ENCODE measurements at places on chromosomes 6 and 20.

DNA sequence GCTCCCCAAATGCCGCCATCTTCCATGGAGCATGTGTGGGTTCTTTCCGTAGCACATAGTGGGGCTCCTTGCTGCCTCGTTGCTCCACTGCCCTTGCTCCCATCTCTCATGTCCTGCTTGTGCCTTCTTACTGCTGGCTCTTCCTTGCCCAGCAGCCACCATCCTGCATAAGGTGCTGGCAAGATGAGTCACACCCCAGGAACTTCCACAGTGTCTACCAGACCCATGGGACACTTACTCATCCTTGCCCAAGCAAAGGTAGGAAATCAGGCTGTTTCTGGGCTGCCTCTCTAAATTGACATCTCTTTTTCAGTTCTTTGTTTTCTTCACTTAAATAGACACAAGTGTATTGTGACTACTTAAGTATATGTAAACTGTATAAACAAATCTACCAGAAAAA lies 39.4 kb upstream of the RGS17 start:
- DNase-seq = no peak

GRCh38 chr6:3022765-3023662 lies 23.3 kb downstream of the NQO2 start:
- DNase-seq = no peak

DNA sequence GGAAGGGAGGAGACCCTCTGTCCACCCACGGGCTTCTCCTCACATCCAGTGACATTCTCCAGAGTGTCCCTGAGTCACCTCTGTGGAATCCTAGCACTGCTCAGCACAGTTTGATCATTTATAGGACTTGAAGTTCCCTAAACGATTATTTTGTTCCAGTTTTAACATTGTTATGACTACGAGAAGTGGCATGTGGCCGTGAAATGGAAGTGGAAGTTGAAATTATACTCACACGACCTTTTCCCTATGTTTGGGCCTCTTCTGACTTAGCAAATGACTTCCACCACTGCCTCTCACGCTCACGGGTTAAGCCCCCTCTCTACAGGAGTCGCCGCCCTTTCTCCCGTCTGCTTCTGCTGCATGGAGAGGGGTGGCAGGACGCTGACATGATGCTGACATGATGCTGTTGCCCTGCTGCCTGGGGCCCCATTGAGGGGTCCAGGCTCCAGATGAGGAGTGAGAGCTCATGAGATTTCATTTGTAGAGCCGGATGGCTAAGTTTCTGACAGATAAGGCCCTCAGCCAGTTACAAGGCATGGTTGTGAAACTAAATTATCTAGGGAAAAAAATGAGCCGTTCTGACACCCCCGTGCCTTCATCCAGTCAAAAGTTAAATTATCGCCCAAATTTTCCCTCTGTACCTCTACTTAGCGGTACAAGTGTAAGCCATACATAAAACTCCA lies 153.6 kb upstream of the UST start:
- DNase-seq = no peak

DNA sequence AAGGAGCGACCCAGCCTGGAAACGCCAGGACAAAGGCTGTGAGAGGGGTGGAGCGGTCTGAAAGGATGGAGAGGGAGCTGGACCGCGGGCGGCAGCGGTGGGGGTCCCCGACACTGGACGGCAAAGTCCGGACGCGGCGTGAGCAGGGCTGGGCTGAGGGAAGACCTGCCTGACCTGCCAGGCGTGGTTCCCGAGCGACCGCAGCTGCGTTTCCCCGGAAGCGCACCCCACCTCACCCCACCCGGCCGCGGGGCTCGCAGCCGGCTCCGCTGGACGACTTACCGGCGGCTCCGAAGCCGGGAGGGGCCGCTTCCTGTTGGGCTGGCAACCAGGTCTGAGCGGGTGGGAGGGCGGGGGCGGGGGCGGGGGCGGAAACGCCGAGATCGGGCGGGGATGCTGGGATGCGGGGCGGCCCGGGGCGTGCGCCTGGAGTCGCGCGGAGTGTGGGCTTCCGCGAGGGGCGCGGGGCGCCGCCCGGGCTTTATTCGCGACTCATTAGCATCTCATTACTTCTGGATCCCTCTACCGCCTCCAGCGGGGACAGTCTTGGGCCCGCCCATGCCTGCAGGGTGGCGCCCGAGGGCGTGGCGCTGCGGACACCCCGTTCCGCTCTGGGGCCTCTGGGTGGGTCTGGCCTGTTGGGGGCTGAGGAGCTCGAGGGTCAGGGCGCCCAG lies at the start of gene MICAL1:
Gene MICAL1 (minus strand): TSS at position 336 of the 674 bp plus-strand sequence. CDS start 1,576 bp downstream, outside the sequence.
- peak; percentile 56 for DNase-seq

DNA sequence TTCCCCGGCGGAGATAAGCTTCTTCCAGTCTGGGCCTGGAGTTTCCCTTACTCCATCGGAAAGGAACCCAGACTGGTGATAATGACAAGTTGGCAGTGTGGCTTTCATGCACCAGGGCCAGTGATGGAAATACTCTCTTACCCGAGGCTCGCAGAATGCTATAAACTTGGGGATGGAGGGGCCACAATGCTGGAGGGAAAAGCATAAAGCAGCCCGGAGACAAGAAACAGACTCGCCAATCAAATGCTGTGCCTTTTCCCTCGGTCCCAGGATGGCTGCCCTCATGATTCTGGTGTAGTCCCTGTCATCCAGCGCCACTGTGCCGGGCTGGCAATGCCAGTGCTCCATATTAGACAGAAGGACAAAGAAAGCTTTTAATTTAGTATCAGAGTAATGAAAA lies 325.6 kb downstream of the THBS2 start:
- no peak for DNase-seq

DNA sequence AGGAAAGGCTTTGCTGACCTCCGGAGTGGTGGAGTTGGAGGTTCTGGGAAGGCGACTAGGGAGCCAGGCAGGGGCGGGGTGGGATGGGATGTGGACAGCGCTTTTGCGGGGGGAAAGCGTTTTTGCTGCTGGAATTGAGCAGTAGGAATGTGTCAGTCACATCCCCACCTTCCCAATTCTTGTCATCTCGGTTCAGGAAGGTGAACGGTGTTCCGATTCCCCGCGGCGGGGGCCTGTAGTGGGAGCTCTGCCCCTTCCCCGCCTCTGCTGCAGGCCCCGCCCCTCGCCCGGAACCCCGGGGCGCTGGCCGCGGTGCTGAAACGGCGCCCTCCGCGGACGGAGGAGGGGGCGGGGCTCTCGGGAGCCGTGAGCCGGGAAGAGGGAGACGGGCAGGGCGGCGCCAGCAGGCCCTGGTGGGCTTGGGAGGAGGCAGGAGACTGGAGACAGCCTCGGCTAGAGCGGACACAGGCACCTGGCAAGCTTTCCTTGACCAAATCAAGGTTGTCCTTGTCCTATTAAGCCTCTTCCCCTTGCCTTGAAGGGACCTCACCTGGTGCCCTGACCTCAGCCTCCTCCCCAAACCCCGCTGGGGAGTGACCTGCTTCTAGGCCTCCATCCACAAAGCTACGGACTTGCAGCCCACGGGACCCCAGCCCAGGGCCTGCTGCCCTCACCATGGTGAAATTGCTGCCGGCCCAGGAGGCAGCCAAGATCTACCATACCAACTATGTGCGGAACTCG lies at the start of gene LHFPL5:
Gene LHFPL5 (plus strand): TSS at position 357 of the 741 bp plus-strand sequence. CDS start 319 bp downstream, at position 676.
- DNase-seq = no peak

GRCh38 chr6:85469276-85470022 lies 19.6 kb downstream of the NT5E start:
- DNase-seq = no peak

DNA sequence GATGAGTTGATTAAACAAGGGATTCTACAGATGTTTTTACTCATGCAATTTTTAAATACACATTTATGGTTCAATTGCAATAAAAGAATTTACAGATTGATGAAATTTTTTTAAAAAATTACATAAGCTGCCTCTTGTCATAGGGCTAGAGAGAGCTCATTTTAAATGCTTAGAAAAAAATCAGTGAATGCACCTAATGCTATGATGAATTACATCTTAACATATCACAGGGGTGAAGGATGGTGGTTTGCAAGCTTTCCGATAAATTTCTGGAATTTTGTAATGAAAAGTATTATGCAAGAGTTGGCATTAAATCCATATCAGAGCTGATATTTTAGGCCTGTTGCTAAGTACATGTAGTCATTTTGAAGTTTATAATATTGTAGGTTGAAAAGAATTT lies 29.6 kb downstream of the DSE start:
- DNase-seq = no peak

DNA sequence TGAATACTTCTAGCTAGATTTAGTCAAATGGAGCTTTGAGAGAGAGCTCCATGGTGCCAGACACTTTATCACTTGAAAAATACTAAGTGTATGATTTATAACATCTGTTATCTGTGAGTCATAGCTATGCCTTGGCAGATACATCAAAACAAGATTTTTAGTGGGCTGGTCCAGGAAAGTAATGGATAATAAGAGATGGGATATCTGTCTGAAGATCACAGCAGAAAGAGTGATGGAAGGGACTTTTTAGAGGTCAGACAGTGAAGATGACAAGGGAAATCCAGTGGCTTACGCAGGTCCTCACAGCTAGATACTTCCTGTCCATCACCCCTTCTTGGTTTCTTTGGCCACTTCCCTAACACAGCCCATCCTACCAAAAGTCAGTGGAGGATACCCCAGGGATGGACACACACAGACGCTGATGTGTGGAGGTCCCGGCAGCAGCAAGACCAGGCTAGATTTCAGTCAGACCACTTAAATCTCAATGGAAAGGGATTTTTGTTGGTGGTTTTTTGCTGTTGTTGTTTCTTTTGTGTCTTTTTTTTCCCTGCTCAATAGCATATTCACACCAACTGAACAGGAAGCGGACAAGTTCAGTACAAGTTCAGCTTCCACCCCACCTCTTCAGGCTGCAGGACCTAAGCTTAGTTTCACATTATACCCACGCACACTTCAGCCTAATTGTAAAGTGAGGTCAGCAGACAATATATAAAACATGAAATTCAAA lies 209.3 kb downstream of the ALDH8A1 start:
- DNase-seq = peak; percentile 55

DNA sequence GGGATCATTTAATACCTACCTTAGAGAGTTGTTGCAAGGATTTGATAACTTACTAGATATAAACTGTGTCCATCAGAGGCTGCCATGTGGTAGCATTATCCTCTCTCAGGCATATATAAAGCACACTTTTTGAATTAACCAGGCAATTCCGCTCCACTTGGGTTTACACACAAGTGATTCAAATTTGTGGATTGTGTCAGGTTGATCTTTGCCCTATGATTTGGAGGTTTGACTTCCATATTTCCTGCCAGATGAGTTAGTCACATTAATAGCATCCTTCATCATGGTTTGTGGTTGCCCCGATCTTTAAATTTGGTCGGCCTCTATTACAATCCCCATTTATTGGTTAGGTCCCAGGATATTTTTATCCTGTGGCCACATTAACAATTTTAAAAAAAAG lies 44.8 kb upstream of the CTAGE9 start:
- DNase-seq = no peak

DNA sequence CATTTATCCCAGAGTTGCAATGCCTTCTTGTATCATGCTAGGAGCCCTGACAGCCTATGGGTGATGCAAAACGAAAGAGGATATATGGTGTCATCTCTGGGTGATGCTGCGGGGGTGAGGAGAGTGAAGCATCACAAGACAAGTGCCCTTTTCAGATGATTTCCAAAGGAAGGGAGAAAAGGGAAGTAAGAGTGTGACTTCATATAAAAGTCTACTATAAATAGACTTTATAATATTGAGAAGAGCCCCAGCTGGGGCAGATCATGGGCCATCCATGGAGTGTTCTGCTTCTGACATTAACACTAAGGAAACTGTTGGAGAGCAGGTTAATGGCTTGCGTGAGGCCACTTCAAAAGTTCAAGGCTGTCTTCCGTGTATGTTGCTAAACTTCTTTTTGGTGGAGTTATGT lies 4.4 kb downstream of the CD83 start:
- no peak for DNase-seq

- DNase-seq = no peak
Measured at GRCh38 chr6:138719744-138720143, 53.8 kb upstream of the CCDC28A start.

DNA sequence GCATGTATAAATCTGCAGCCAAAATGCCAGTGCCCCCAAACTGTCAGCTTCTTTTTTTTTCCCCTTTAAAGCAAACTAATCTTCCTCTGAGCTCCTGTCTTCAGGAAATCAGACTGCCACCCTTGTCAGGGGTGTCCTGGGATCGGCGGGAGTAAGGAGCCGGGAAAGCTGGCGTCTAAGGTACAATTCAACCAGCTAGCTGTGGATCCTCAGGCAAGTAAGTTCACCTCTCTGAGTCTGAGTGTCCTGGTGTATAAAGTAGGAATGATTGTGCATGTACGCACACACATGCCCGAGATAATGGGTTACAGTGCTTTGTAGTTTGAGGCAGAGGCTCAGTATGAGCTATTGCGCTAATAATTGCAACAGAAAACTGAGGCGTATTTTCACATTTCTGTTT lies 98.3 kb downstream of the ANKRD60 start:
- DNase-seq = no peak

- DNase-seq = no peak
Measured at GRCh38 chr20:56417911-56418310, 5.9 kb downstream of the CASS4 start.

DNA sequence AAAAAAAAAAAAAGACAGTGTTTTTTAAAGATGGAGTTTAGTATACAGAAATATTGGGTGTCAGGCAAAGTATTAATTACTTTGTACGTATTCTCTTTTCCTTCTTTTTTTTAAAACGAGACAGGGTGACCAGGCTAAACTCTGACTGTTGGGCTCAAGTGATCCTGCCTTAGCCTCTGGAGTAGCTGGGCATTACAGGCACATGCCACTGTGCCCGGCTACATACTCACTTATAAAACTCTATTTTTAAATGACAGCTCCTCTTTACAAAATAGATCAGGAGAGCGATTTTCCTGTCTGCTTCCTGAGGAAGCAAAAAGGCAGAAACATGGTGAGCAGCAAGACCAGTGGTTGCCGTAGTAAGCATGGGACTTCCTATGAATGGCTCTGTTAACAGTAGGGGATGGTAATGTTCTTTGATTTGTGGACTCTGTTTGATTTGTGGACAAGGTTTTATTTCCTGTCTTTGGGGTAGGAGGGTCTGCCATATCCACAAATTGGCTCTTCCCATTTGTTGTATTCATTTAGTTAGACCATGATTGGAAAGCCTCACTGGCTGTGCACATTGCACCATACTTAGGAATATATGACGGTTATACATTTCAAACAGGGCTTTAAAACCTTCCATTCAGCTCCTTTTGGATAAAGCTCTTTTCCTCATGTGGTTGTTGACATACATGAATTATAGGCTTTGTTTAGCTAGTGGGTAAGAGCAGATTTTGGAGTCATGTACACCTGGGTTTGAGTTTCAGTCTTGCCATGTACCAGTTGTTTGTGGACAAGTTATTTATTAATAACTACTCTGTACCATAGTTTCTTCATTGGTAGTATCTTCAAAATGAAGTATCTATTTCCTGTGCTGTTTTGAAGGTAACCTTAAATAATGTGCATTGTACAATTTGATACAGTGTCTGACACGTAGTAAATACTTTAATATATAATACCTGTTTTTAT lies 45.1 kb downstream of the PTPRA start:
- DNase-seq = no peak

All from C1 segment of cervical spinal cord (tissue), 14 donors.